ENCODE measurements at places on chromosomes 4 and X. TPM values are rescaled to one million over a fixed set of nuclear protein-coding genes. Genes with fewer than 3 reads are reported as not detected.

The COL4A5 gene
- total RNA-seq: not detected

The NAP1L2 gene
- 2.9 TPM for total RNA-seq

DNA sequence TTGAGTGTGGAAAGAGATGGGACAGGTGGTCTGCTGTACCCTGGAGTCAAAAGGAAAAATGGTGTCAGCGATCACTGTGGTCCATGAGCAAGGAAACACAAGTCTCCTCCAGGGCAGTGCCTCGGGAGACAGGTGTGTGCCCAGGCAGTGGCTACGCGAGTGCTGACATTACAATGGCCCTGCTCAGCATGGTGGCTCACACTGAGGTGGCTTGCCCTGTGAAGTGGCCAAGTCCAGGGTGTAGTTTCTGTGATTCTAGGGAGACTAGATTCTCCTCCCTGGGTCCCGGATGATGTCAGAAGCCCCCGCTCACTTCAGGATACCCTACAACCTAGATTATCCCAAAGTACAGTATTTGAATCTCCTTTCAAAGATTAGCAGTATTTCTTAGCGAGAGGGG lies 44.8 kb upstream of the TMEM150C start:
- no peak for DNase-seq

DNA sequence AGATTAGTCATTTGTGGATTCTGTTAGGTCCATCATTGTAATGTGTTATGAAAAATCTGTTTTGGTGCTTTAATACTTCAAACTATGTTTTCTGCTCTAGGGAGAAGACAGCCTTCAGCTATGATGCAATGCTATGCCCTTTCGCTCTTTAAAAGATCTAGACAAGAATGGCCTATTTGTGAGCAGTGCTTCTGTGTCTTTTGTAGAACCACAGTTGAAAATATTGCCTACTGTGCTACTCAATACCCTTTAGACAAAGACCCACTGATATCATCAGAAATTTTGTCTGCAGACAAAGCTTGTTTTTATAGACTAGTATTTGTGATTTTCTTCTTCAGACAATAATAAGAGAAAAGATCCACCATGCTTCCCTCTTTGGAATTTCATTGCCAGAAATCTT lies 44.6 kb upstream of the SLITRK2 start:
- no peak for DNase-seq

The TTC29 gene
- not detected for total RNA-seq
